A549 treated with DMSO at 1 μM for 4 hours (cell line): ENCODE measurements at places on chromosomes 4 and X. TPM values are rescaled to one million over a fixed set of nuclear protein-coding genes. Genes with fewer than 3 reads are reported as not detected.

The MAGEA4 gene
- not detected in 5 replicates for total RNA-seq

The VBP1 gene
- total RNA-seq = 50.8 to 61.3 TPM (median 53.3 TPM) in 5 replicates

The CASK gene
- 19.6 to 27.7 TPM (median 24.3 TPM) in 5 replicates for total RNA-seq

The TCEAL7 gene
- not detected in 5 replicates for total RNA-seq
